Epithelial cell of proximal tubule (primary cell): ENCODE measurements at places on chromosomes 1 and 21.

- no peak for DNase-seq
Observed at GRCh38 chr1:185350027-185350442, 33.0 kb upstream of the IVNS1ABP start.

DNA sequence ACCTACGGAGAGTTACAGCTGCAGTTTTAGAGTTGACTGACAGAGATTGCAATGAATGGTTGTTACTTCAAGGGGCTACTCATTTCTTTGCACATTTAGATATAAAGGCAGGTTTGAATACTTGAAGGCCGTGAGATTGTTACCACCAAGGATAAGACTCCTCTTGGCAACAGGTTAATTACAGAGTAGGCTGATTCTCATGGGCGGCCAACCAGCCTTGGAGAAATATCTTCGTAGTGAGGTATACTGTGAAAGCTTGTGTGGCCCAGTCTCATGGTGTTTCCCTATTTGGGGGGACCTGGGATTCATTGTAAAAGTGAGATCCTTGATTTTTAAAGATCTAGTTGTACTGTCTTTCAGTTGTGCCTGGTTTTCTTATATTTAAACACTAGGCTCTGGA, 103.2 kb upstream of the OLFM3 start:
- DNase-seq: peak; percentile 40

DNA sequence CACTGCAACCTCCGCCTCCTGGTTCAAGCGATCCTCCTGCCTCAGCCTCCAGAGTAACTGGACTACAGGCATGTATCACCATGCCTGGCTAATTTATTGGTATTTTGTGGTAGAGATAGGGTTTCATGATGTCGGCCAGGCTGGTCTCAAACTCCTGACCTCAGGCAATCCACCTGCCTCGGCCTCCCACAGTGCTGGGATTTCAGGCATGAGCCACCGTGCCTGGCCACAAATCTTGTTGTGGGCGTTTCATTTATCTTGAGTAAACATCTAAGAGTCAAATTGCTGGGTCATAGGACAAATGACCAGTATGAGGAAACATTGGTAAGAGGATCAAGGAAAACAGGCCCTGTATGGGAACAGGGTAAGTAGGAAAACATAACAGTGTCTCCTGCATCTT, 17.9 kb downstream of the TMEM200B start:
- no peak for DNase-seq

- no peak for DNase-seq
Observed at GRCh38 chr21:33492571-33492970, 1.1 kb upstream of the DNAJC28 start.

- peak; percentile 26 for DNase-seq
Observed at GRCh38 chr21:14995695-14996490, 68.9 kb downstream of the NRIP1 start.

DNA sequence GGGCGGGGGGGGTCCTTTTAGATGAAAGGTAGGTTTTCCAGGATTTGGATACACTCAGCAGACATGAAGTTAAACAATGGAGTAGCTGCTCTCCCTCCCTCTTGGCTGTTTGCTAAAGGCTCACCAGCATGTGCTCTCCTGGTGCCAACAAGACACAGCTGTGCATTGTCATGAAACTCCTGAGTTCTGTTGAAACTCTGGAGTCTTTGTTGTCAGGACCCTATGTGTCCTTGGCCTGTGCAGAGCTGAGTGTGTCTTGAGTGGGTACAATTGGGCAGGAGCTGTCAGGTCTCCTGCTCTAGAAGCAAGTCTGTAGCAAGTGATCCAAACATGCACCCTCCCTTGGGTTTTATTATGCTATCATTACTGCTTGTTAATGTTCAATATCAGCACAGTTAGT, 12.7 kb downstream of the TBX19 start:
- no peak for DNase-seq

DNA sequence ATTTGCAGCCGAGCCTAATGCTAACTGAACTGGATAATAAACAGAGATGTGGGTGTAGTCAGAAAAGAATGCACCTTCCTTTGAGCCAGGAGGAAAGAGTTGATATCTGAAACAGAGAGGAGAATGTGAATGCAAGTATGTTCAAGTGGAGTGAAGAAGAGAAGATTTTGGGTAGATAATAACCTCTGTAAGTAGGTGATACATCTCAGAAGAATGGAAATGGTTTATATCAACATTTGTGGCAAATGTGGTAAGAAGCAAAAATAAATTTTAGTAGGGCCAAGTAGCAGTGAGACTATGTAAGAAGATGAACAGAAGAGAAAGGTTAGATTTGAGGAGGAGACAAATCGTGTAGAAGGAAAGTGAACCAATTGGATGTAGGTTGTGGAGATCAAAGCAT, 1.7 kb upstream of the DNTTIP2 start:
- DNase-seq: no peak

DNA sequence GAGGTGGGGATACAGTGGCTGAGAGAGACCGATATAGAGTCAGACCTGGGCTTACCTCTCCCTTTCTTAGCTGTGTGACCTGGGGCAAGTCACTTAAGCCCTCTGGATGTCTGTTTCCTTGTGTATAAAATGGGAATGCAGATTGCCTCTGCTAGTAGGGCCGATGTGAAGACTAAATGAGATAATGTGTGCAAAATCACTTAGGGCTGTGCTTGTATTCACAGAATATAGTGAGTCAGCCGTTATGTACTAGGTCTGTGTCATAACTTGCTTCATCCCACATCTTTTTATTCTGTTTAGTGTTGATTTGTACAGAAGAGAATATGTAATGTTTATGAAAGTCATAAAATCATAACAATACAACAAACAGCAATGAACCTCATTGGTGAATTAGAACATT, 56.0 kb downstream of the PTPRU start:
- DNase-seq: no peak

DNA sequence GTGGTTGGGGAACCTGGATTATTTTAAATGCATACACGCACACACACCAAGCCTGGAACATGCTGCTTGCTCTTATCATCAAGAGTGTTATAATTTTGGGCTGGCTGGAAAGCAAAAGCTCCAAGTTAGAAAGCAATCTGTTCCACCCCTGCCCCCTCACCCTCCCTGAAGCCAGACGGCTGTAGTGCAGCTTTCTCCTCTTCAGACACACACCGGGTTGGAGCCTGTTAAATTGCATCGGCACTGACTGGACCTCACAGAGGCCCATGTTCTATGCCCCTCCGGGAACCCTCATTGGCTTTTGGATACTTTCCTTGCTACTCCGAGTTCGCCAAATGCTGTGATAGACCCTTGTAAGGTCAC, 90.6 kb upstream of the KCNJ15 start:
- DNase-seq: no peak

DNA sequence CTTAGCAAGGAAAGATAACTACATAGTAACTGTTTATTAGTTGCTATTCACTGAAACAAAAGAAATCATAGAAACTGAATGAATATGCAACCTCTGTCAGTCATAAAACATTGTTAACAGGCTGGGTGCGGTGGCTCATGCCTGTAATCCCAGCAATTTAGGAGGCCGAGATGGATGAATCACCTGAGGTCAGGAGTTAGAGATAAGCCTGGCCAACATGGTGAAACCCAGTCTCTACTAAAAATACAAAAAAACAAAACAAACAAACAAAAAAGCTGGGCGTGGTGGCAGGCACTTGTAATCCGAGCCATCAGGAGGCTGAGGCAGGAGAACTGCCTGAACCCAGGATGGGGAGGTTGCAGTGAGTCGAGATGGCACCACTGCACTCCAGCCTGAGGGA, 44.1 kb downstream of the CRB1 start:
- no peak for DNase-seq

GRCh38 chr1:212822956-212823355, 24.5 kb downstream of the SPATA45 start:
- DNase-seq: no peak

DNA sequence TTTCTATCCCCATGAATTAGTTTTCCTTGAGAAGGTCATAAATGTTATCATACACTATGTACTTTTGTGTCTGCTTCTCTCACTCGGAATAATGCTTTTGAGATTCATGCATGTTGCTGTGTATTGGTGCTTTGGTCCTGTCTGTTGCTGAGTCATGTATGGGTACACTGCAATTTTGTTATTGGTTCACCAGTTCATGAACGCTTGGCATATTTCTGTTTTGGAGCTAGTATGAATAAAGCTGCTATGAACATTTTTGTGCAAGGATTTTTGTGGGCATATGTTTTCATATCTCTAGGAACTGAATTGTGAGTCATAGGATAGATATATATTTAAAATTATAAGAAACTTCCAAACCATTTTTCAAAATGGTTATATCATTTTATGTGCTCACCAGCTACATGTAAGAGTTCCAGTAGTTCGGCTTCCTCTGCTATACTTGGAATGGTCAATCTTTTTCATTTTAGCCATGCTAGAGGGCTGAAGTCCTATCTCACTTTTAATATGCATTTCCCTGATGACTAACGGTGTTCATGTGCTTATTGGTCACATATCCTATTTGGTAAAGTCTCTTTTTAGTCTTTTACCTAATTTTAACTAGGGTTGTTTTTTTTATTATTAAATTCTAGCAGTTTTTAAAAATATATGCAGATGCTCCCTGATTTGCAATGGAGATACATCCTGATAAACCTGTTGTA, 38.2 kb downstream of the ETS2 start:
- DNase-seq: no peak

DNA sequence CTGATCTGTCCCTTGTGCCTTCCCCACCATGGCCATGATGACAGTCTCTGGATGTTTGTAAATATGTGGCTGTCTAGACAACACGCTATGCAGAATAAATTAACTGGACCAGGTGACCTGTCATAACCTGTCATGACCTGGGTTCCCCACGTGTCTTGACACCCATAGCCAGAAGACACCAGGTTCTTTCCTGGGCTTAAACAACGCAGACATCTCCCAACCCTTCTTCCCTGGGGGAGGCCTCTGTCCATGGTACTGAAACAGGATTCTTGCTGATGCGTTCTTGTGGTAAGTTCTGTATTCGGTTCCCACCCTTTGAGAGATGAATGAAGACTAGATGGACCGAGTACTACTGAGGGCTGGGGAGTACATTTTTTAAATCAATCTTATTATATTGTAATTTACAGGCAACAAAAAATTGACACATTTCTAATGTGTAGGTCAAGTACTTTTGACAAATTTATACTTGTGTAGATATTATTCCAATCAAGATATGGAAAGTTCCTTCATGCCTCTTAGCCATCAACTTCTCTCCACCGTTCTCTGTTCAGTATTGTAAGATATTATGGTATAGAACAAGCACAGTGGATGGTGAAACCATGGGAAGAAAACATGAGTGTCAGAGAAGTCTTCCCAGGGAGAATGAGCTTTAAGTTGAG, 738.8 kb downstream of the PTPRU start:
- DNase-seq: no peak

DNA sequence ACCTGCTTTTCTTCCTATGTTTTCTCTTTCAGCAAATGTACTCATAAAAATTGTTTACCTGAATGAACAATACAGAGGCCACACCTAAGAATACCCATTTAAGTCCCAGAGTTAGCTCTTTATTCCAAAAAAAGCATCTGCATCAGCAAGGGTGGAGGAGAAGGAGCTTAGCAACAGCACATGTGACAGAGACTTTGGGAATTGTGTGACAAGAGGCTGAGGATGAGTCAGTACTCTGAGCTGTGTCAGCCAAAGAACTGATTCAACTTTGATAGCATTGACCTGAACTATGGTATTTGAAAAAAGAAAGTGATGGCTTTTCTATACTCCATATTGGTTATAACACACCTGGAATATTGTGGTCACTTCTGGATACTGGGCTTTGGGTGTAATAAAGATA, 162.7 kb downstream of the ZNF648 start:
- no peak for DNase-seq

GRCh38 chr1:171494076-171494475, 8.7 kb downstream of the PRRC2C start:
- DNase-seq: no peak

- DNase-seq: no peak
Observed at GRCh38 chr1:16433030-16433429, 4.2 kb downstream of the SPATA21 start.

- no peak for DNase-seq
Observed at GRCh38 chr1:69911301-69911801, 294.0 kb downstream of the LRRC40 start.

- no peak for DNase-seq
Observed at GRCh38 chr1:108082001-108082400, 117.0 kb upstream of the VAV3 start.

DNA sequence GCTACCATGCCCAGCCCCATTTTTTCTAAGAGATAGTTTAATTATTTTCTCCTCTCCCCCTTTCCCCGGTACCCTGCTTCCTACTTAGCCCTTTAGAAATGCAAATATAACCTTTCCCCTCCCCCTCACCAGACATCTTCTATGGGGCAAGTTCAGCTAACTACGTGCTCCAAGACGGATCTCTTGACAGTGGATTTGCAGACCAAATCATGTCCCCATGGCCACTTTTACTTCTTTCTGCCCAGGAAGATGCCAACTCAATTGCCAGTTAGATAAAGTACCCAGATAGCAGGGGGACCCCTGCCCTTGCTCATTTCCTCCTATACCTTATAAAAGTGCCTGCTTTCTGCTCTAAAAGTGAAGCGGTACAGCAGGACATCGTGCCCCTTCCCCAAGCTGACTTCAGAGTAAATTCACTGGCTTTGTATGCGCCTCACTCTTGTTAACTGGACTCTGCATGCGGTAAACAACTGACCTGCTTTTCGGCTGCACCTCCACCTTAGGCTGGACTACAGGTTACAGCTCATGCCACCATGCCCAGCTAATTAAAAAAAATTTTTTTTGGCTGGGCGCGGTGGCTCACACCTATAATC, 7.4 kb downstream of the DNAJC11 start:
- DNase-seq: no peak

- DNase-seq: no peak
Observed at GRCh38 chr1:159882527-159882862, 17.5 kb downstream of the CFAP45 start.

DNA sequence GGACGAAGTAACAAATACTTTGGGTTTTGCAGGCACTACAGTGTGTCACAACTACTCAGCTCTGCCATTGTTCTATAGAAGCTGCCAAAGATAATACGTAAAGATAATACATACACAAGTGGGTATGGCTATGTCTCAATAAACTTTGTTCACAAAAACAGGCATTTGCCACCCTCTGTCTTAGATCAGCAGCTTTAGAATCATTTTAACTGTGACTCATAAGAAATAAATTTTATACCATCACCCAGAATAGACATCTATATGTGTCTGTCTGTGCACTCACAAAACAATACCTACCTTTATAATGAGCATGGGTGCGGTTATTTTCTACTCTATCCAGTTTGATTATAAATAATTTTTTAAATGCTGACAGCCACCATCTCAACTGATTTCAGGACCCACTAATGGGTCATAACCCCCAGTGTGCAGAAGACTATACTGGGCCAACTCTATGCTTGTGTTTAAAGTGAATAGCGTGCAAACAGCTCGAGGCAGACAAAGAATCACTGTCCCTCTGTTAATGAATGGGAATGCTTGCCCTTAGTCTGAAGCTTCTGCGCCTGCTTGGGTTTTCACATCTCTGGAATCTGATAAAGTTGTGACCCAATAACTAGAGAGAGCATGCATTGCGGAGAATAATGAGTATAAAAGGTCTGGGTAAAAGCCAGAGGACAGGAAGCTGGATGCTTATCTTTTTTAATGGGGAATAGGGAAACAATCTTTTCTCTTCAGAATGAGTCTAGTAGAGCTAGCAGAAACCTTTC, 216.2 kb downstream of the PLPP3 start:
- DNase-seq: no peak

GRCh38 chr1:234315588-234315987, 57.7 kb upstream of the COA6 start:
- DNase-seq: no peak

- DNase-seq: no peak
Observed at GRCh38 chr1:24321697-24322469, 2.7 kb downstream of the GRHL3 start.
